ENCODE measurements at places on chromosomes 2 and 18. TPM values are rescaled to one million over a fixed set of nuclear protein-coding genes. Genes with fewer than 3 reads are reported as not detected.

RTKN gene
- 24.5 TPM for total RNA-seq

DNA sequence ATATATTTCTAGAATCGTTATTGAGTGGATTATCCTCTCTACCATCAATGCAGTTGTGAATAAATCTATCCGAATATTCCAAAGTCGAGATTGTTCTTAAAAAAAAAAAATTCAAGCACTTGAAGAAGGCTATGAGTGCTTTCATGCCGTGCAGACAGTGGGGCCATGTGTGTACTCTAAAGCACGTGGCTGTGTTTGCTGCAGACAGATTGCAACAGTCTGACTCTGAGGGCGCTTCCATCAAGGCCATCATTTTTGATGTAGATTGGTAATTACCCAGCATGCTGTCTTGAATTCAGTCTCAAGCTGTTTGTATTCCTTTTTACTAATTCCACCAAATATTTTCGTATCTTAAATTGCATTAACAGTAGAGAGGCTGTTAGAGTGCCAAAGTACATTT, 325.9 kb upstream of the LINC00305 start:
- no peak for DNase-seq

LRATD1 gene
- 9.2 TPM for total RNA-seq

DNA sequence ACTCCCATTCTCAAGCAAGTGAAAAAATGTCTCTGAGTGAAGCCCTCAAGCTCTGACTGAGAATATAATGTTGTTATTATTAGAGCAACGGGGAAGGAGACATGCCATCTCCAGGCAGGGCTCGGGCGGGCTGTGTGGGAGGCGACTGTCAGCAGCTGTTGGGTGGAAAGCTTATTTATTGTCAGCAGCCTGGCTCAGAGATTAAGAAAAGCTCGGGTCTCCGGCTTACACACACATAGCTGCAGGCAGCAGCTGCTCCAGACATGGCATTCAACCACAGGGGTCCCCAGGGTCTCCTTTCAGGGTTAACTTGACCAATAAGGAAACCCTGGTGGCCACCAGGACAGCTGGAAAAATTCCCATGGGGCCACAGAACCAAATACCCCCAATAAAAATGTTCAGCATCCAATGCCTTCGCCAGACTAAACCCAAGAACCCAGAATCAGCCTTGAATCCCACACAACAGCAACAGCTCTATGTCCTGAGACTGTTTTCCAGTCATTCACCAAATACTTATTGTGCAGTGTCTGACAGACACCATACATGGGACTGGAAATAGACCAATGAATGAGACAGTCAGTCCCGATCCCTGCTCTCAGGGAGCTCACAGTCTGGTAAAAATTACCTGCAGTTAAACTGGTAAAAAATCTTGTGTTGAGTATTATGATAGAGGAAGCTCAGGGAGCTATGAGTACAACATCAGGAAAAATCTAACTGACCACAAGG, 70.5 kb upstream of the RTN4 start:
- peak; percentile 24 for DNase-seq

MYO7B gene
- 0.56 TPM for total RNA-seq

All from thyroid gland (tissue), 4 donors.